Transverse colon (tissue), 4 donors: ENCODE measurements at places on chromosomes 11 and 22. TPM values are rescaled to one million over a fixed set of nuclear protein-coding genes. Genes with fewer than 3 reads are reported as not detected.

Gene CCDC15
- total RNA-seq = 0.64 TPM

Gene FLRT1
- total RNA-seq = 0.32 TPM

Gene IGSF9B
- 4.1 TPM for total RNA-seq

Gene DGCR6
- 3.4 TPM for total RNA-seq

Gene AGBL2
- 4.9 TPM for total RNA-seq
